ENCODE measurements at places on chromosomes 16 and 17. TPM values are rescaled to one million over a fixed set of nuclear protein-coding genes. Genes with fewer than 3 reads are reported as not detected.

Gene TBX6
- total RNA-seq: 3.3 TPM

Gene CACNG1
- not detected for total RNA-seq

Gene MMP28
- total RNA-seq: 64.9 TPM

Gene ITGB3
- 0.88 TPM for total RNA-seq

Gene OTOP2
- 0.42 TPM for total RNA-seq

Measured in airway epithelial cell (primary cell).